ENCODE measurements at places on chromosomes 3 and 15.

DNA sequence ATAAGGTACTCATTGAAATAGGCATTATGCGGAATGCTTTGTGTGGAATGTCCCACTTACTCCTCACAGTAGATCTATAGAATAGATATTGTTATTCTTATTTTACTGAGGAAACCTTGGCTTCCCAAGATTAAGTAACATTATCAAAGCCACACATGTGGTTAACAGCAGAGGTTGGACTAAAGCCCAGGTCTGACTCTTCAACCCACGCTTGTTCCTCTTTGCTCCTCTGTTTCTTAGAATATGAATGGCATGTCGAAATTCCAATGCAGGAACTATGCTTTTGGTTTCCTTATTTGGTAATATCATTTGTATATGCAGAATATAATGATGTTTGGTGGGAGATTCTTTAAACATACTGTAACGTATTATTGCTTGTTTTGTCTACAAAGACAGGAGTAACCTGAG is 818.8 kb upstream of the LMCD1 start:
- DNase-seq = no peak

- no peak for DNase-seq
These were observed 23.5 kb upstream of the RAD18 start for GRCh38 chr3:8986741-8987140.

- DNase-seq = no peak
These were observed 54.7 kb downstream of the ITPR1 start for GRCh38 chr3:4547799-4548198.

DNA sequence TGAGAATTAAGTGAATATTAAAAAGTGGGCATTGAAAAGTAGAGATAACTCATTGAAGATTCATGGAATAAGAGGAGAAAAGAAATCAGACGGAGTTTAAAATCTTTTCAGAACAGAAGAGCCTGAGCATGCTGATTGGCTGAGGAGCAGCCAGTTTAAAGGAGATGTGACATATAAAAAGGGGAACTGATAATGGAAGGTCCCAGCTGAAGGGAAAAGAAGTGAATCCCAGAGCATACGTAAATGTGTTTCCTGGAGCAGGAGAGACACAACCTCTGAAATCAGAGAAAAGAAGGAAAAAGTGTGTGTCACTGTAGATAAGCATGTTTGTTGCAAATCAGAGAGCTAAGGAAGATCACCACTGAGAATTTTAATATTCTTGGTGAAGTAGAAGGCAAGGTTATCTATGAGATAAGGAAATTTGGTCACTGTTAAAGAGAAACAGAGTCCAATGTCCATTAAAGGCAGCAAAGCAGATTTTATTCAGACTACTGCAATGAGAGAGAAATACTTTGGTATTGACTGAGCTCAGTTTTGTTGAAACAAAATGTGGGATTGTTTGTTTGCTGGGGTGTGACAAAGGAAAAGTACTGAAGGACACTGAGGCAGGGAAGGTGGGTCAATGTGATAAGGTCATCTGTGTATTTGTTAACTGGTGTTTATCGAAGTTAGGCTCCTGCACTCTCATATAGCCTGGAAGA is 84.6 kb upstream of the WDR72 start:
- DNase-seq = no peak

DNA sequence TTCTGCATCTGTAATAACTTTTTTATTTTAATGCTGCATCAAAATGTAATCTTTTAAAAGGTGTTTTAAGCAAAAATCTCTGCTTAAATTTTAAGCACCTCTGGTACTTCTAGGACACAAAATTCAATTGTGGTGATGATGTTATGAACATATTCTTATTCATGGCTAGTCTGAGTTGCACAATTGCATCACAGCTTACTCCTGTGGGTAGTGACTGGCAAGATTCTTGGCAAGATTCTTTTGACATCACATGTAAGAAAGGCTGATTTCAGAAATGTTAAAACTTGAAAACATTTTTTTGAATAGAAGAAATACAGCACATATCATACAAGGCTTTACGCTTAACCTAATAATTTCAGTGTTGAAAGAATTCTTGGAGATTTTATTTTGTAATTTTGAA is 35.7 kb downstream of the IQCH start:
- no peak for DNase-seq

DNA sequence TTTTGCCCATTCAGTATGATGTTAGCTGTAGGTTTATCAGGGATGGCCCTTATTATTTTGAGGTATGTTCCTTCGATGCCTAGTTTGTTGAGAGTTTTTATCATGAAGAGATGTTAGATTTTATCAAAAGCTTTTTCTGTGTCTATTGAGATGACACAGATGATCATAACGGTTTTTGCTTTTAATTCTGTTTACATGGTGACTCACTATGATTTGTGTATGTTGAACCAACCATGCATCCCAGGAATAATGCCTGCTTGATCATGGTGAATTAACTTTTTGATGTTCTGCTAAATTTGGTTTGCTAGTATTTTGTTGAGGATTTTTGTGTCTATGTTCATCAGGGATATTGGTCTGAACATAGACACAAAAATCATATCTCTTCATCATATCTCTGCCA is 8.3 kb downstream of the GPR156 start:
- no peak for DNase-seq

DNA sequence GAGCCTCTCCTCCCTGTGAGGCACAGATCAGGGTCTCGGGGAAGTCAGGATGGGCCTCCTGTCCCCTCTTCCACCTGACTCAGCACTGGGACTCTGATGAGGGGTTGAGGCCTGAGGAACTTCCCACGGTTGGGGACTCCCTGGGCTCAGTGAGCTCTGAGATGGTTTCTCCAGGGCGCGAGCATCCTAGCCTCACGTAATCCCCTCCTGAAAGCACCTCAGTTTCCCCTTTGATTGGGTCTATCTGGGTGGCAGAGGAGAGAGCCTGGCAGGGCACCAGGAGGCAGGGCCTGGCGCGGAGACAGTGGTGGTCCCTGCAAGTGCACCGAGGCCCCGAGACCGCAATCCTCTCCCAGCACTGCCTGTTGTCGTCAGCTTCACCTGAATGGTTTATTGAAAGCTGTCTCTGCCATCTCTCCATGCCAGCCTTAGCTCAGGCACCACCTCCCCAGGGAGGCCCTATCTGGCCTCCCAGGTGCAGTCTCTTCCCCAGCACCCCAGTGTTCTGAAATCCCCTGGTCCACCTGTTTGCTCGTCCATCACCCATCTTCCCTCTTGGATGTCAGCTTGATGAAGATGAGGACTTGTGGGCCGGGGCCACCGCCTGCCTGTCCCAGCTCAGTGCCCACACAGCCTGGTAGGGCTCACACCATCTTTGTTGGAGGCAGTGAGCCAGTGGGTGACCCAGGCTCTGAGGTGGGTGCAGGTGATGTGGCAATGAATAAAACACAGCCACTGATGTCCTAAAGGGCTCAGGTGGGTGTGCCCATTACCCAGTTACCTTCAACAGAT is 52.2 kb upstream of the PCSK6 start:
- DNase-seq = no peak

- no peak for DNase-seq
These were observed 467.8 kb upstream of the UBE2E2 start for GRCh38 chr3:22735373-22735772.

GRCh38 chr3:191237047-191237882 is 38.2 kb downstream of the OSTN start:
- no peak for DNase-seq

- no peak for DNase-seq
These were observed 67.5 kb upstream of the LRRFIP2 start for GRCh38 chr3:37241880-37242279.

DNA sequence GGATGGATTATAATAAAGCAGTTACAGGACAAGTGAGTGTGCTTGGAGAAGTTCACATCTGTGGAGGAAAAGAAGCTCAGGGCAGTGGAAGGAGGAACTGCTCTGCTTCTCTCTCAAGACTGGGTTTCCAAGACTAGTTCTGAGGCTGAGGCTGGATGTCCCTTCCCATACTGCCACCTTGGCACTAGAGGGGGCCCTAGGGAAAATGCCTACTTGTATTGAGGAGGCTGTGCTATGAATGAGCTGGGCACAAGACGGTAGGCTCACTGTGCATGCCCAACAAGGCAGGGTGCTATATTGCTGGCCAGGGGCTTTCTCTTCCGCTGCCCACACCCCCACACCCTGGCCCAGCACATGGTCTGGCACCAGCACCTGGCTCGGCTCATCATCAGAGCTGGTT is 65.2 kb downstream of the SLCO2A1 start:
- no peak for DNase-seq

DNA sequence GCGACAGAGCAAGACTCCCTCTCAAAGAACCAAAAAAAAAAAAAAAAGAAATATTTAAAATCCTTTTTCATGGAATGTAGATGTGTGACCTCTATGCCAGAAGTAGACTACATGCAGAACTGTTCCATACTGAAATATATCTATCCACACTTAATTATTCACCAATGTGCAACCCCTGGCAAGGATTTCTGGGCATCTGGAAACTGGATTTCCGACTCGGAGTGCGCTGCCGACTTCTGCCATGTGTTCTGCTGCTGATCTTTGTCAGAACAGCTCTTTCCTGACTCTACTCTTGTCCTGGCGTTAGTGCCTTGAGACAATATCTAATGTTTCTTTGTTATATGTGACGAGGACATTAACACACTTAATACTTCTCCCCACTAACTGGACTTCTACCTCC is 11.7 kb downstream of the LIPH start:
- DNase-seq = no peak

GRCh38 chr3:123439806-123440580 is 8.9 kb downstream of the ADCY5 start:
- no peak for DNase-seq

GRCh38 chr15:99307735-99308134 is 56.5 kb downstream of the LRRC28 start:
- no peak for DNase-seq

DNA sequence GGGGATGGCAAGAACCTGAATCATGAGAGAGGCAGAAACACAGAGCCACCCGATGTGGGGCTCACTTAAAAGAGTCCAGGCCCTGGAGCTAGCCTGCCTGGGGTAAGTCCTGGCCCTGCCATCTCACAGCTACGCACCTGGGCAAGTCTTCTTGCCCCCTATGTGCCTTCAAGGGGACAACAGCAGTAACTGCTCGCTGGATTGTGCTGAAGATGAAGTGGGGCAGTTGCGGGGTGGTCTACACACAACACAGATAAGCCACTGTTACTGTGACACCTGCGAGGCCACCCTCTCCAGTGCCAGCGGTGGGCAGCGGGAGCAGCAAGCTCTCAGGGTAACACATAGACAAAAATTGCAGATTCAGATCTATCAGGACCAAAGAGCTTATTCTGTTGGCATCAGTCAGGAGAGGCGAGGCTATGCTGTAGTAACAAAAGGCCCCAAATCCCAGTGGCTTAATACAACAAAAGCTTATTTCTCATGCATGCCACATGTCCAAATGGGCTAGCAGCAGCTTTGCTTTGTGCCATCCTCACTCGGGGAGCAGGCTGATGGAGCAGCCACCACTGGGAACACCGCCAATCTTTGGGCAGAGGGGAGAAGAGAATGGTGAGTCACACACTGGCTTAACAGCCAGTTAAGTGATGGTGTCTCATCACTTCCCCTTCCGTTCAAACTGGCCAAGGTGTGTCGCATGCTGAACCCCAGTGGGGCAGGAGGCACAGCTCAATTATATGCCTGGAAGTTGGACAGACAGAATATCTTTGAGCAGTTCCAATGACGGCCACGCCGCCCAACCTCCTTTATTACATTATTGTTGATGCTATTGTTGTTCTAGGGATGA is 78.3 kb downstream of the WNT7A start:
- DNase-seq = no peak

DNA sequence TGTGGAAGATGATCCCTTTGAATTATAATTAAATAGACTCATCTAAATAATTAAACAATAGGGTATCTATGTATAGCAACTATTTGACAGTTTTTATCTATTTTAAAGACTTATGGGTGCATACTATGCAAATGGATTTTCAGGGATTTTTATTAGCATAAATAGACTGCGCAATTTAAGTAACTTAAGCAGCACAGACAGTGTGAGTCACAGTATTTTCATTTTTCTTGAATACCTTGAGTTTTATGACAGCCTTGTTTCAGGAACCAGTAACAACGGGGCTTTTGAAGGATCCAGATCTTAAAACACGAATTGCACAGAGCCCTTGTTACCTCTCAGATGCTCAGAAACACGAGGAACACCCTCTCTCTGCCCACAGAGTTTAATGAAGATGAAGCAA is 175.5 kb upstream of the CD96 start:
- no peak for DNase-seq

DNA sequence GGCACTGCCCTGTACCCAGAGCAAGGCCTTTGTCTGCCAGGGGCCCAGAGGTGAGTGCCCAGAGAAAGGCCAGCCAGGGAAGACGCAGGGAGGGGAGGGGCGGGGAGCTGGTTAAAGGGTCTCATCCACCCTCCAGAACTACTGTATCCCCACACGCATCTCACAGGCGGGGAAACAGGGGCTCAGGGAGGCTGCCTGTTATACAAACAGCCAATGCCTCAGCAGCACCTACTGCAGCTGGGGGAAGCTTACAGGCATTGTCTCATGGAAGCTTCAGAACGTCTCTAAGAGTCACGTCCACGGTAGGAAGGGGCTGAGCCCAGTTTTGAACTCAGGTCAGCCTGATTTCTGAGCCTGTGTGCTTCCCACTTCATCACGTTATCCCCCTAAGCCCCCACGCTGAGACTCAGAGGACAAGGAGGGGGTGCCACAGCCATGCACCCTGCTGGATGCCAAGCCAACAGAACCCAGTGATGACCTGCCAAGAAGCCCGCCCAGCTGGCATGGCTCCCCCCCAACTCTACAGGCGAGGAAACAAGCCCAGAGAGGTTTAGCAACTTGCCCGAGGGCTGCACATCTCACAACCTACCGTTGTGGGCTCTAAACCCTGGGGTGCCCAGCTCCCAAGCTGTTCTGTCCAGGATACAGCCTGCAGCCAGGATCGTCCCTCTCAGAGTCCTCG is 54.5 kb downstream of the IQSEC1 start:
- DNase-seq = no peak

DNA sequence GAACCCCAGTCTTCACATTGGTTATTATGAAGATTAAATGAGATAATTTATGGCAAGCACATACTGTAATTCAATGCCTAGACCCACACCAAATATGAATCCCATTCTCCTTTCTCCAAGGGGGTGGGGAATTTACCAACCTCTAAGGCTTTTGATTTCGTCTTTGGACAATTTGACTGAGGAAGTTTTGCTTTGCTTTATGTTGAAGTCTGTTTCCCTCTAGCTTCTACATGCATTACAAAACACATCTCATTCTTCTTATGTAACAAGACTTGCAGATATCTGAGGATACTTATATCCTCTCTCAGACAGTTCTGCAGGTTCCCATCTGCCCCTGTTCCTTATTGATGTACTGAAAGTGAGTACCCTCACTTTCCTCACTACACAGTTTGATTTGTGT is 12.2 kb downstream of the CD80 start:
- no peak for DNase-seq

DNA sequence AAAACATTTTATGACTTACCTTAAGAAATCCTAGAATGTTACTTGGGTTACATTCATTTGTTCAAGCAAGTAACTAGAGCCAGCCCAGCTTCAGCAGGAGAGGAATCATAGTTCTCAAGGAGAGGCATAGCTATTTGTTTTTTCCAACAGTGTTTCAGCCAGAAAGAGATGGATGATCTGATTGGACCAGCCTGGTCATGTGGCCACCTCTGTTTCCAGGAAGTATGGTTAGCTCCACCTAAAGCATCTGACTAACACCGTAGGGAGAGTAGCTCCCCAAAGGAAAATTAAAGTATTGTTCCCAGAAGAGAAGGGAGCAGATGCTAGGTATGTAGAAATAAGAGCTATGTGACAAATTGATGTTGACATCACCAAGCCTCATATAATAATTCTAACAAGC is 417.1 kb downstream of the TAFA4 start:
- DNase-seq = peak; percentile 45

Data from NCI-H1436 treated with DMSO at 0.1 percent for 48 hours (cell line).